ENCODE measurements at places on chromosomes 5 and 9. TPM values are rescaled to one million over a fixed set of nuclear protein-coding genes. Genes with fewer than 3 reads are reported as not detected.

Gene BTNL3
- not detected for total RNA-seq

Gene CYLC2
- total RNA-seq, result not detected

Gene LHFPL2
- 72.5 TPM for total RNA-seq

Gene SARDH
- 13.7 TPM for total RNA-seq

Gene NR4A3
- 0.25 TPM for total RNA-seq

Measured in uterine smooth muscle cell (primary cell).